Epithelial cell of proximal tubule (primary cell): ENCODE measurements at places on chromosomes 11 and 22. TPM values are rescaled to one million over a fixed set of nuclear protein-coding genes. Genes with fewer than 3 reads are reported as not detected.

OR5AL1 gene
- total RNA-seq: not detected in 2 replicates

DNA sequence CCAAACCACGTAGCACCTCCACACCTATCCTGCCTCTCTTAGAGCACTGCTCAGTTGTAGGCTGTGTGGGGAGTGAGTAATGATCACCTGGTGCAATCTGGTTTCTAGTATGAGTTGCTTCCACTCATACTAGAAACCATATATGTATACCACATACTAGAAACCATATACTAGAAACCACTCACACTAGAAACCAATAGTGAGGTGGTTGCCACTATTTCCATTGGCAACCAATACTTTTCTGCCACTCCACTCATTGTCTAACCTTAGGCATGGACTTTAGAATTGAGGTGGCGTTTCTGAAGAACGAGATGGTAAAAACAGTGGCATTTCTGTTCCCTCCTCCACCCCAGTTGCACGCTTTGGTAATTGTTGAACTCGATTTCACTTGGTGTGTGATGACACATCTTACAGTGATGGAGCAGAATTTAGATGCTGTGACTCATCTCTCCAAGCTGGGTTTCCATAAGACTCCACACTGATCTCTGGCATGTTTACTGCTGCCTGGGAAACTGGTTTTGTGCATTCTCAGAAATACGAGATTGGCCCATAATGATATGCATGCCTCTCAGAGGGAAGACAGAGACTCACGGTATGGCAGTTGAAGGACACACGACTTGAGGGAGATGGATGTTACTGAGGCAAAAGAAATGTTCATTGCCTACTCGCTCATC, 82.9 kb downstream of the KIRREL3 start:
- DNase-seq: peak; percentile 100

DNA sequence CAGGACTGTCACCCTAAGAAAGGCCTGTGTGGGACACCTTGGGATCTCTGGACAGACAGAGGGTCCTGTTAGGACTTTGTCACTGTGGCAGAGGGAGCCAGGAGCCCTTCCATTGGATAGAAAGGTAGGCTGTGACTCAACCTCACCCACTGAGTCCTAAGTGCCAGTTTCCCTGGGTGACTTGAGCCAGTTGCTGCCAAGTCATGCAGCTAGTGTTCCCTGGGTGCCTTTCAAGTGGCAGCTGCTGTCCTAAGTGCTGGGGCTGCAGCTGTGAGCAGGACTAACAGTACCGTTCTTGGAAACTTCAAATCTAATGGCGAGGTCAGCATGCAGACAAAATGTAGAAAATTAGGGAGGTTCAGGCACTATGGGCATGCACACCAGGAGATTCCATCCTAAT, 393.7 kb downstream of the TMEM135 start:
- no peak for DNase-seq

TUBA8 gene
- total RNA-seq: 0.22 TPM in 1 of 2 replicates, not detected in the other

KIF18A gene
- 15.7 and 20.5 TPM in 2 replicates for total RNA-seq

DNA sequence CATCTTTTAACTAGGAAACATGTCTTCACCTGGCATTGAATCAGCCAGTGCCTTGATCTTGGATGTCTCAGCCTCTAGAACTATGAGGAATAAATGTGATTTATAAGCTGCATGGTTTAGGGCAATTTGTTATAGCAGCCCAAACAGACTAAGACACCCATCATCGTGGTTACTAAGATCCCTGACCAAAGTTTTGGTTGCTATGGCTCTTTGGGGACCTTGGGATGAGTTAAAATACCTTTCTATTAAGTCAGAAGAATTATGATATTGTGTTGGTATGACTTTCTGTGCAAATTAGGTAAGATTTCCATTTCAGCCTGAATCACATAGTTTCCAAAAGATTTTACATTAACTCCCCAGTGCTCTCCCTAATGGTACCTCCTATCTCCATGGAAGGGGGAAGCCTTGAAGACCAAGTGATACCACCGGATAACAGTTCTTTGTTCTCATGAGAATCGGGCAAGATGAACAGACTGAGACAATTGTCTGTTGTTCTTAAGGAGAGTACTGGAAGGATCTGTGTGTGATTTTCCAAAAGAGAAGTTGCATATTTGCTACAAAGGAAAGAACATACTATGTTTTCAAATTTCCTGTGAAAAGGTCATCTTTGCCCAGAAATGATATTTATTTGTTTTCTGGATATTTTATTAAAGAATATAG, 60.4 kb upstream of the UBASH3B start:
- DNase-seq: no peak

GRCh38 chr11:107830915-107831540, 27.6 kb downstream of the SLC35F2 start:
- no peak for DNase-seq
